ENCODE measurements at places on chromosomes 2 and 18.

DNA sequence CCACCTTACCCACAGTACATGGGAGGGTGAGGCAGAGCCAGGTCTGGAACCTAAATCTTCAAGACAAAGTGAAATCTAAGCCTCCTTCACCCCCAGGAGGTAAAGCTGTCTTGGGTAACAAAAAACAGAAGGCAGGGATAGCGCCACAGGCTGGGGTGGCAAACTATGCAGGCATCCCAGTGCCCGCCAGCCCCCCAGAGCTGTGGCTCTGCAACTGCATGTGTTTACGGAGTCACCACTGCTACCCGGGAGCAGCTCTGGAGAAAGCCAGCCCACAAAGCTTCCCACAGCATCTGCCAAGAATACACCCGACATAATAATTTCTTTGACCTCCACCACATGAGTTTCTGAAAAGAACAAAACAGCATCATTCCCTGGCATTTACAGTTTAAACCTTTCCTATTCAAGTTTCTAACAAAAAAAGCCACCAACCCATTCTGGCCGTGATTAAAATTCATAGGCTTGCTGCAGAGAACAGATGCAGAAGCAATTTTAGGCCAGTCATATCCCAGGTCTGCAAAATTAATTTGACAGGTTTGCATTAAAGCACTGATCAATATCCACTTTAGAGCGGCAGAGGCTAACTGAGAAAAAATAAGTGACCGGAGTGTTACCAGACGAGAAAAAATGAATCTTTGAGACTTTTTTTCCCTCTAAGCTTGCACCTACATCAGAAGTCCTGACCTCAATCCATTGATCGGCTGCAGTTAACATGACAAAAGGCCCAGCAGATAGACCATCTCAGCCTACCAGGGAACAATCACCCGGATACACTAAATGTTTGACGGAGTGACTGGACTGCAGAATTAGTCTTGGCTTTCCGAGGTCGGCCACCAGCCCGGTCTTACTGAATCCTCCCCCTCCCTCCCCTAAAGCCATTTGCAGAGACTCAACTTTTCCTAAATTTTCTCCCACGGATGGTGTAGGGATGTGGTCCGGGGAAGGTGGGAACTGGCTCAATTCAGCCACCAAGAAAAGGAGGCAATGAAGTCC lies 309.6 kb upstream of the SKOR2 start:
- DNase-seq, result no peak

- no peak for DNase-seq
Measured at GRCh38 chr2:68907920-68908253, 36.7 kb upstream of the BMP10 start.

DNA sequence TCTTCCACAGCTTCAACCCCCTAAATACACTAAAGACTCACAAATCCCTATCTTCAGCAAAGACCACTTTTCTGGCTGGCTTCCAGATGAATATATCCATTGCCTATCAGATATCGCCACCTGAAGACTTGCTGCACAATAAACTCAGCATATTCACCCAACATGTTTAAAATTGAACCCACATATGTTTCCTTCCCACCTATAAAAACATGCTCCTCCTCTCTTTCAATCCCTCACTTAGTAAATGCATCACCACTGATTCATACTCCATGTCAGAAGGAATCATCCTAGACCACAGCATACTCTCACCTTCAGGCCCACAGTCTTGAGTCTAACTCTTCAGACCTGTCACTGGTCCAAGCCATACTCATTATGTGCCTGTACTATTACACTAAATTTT lies 5.3 kb downstream of the SPC25 start:
- no peak for DNase-seq

DNA sequence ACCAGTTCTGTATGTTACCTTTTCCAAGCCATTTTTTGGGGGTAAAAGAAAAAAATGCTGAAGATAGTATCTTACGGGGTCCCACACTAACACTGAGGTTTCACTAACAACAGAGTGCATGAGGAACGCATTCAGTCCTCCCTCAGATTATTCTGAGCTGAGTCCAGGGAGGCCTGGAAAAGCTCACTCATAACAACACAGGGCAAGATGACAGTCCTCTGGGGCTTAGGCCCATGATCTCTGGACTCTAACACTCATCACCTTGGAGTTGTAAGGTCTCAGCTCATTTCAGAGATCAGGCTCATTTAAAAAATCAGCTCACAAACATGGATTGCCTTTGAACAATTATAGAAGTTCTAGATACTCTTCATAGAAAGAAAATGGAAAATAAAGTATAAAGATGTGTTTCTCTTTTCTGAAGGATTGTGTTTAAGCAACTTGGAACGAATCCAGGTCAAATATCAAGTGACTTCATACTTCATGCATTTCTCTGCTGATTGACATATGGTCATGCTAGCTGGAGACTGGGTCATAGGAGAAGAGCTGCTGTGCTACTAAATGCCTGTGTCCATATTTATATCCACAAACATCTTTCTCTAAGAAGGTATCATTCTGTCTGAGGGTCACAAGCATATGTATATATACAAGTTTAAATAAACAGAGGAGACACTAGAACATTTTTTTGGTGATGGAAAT lies 265.8 kb downstream of the ALK start:
- DNase-seq, result no peak

DNA sequence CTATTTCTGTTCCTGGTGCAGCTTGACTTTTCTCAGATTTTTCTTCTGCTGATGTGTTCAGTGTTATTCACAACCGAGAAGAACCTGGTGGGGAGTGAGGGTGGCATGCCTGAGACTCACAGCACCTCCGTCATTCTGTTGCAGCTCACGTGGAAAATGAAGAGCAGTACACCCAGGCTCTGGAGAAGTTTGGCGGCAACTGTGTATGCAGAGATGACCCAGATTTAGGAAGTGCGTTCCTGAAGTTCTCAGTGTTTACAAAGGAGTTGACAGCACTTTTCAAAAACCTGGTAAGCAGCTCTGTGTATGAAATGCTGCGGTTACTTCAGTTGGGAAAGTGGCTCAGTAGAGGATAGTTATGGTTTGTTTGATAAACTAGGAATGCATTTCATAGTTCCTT lies 90.5 kb downstream of the ASAP2 start:
- no peak for DNase-seq
